Renal pelvis (tissue), 12 donors: ENCODE measurements at places on chromosomes 12 and 14.

- no peak for DNase-seq
Measured at GRCh38 chr12:128637642-128638606, 185.8 kb downstream of the SLC15A4 start.

- DNase-seq, result no peak
Measured at GRCh38 chr12:77796775-77797174, 33.9 kb upstream of the NAV3 start.

DNA sequence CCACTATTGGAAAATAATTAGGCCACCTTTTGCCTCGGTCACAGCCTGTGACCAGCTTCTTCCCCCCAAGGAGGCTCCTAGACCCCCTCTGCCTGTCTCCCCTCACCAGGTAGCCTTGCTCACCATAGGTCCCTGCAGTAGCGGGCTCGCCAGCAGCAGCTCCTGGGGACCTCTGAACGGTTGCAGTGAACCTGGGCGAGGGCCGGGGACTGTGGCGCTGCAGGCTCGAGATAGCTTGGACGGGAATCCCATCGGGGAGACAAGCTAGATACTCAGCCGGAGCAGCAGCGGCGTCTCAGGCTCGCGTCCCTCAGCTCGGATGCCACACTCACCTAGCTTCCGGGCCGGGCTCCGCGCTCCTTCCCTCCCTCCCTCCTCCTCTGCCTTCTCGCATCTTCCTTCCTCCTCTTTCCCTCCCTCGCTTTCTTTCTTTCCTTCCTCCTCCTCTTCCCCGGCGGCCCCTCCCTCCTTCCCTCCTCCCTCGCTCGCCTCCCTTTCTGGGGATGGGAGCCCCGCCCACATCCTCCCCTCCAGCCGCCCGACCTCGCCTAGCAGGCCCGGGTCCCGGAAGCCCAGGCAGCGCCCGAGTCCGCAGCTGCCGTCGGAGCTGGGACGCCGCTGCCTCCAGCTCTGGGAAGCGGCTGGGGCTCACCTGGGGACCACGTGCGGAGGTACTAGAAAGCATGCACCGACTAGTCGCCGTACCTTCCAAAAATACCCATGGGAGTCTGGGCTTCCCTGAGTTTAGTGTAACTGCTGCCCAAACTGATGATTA is at the start of gene BMP4:
Gene BMP4 (minus strand): TSS at position 399 of the 775 bp plus-strand sequence. CDS start 4,603 bp downstream, outside the sequence.
- peak; percentile 81 for DNase-seq

DNA sequence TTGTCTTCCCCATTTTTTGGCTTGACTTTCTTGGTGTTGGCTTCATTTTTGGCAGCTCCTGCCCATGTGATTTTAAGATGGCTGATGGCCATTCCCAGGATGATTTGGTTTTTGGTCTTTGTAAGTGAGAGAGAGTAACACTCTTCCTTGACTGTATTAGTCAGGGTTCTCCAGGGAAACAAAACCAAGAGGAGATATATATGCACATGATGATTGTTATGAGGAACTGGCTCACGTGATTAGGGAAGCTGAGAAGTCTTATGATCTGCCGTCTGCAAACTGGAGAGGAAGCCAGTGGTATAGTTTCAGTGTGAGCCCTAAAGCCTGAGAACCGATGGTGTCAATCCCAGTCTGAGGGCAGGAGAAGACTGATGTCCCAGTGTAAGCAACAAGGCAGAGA is 146.6 kb downstream of the NRXN3 start:
- no peak for DNase-seq

- no peak for DNase-seq
Measured at GRCh38 chr14:65501328-65501727, 88.8 kb downstream of the FUT8 start.

- no peak for DNase-seq
Measured at GRCh38 chr14:50657753-50658152, 10.4 kb downstream of the SAV1 start.

GRCh38 chr14:96131836-96132235 is 72.8 kb upstream of the BDKRB2 start:
- DNase-seq, result no peak

DNA sequence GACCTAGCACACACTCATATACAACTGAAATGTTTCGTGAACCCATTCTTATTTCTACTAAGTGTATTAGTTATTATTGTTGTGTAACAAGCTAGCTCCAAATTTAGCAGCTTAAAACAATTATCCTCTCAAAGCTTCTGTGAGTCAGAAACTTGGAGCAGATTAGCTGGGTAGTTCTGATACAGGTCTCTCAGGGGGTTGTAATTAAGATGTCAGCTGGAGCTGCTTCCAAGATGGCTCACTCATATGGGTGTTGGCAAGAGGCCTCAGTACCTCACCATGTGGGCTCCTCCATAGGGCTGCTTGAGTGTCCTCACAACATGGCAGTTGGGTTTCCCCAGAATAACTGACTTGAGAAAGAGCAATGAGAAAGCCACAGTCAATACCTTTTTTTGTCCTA is 9.8 kb downstream of the GPR135 start:
- DNase-seq, result no peak

- peak; percentile 88 for DNase-seq
Measured at GRCh38 chr14:35341751-35342488, 49.7 kb downstream of the PSMA6 start.

- DNase-seq, result no peak
Measured at GRCh38 chr12:123546281-123546680, 12.8 kb upstream of the RILPL1 start.

DNA sequence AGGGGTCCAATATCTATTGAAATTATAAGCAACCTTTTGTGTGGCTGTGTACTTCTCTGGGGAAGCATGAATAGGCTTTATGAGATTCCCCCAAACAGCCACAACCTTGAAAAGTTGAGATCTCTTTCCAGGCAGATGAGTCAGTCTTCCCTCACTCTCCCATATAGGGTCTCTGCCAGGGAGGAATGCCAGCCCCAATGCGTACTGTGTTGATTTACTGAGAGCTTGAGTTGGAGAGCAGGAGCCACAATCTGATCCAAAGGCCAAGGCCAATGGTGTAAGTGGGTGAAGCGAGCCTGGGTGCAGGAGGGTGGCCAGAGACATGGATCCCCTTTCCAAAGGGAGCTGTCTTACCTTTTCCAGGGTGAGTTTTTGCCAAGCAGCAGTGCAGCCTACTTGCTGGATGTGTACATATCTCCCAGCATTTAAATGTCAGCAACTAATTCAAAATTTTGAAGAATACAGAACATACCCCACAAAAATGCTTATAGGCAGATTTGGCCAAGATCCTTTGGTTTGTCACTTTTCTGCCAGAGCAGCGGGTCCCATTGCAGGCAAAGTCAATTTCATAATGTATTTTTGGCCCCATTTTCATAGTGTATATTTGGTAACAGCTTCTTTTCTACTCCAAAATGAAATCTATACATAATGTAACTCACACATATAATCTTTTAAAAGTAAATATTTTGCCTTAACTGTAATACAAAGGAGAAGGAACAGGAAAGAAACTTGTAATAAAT is 88.2 kb downstream of the TBC1D30 start:
- DNase-seq, result no peak

DNA sequence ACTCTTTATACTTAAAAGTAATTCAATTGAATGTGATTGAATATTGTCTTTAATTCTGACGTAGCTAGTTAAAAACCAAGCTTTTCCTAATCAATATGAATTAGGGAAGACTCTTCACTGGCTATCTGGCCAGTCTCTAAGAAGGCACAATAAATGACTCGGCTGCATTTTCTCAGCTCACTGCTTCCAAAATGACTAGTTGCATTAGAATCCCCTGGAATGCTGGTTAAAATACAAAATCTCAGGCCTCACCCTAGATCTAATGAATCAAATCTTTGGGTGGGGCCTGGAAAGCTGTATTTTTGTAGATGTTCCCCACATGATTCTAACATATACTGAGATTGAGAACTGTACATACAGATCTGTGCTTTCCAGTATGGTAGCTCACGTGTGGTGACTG is 242.1 kb downstream of the CHST11 start:
- DNase-seq, result no peak

DNA sequence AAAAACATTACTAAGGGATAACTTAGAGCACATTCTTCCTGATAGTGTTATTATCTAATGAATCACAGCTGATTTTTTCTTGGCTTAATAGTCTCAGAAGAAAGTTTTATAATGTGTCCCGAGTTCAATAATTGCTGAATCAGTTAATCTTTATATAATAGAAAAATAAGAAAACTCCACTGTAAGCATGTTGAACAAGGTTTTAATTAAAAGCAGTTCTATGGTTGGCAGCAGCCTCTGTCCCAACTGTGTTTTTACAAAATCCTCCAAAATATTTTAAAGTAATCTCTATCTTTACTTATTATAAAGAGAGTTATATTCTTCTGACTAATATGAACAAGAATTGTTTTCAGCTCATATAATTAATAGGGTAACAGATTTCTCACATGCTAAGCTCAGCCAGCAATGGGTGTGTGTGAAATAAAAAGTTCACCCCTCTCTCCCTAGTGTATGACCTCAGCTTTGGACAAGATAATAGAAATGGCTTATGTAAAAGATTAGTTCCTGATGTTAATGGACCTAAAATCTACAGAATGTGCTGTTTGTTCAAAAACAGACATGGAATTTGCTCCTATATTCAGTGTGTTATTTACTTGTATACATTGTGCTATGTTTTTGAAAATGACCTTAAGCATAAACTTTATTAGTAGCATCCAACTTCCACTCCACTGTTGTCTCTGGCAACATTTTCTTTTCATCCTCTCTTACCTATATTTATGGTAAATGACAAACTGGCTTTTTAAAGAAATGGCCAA is 67.1 kb upstream of the DCN start:
- DNase-seq, result no peak

DNA sequence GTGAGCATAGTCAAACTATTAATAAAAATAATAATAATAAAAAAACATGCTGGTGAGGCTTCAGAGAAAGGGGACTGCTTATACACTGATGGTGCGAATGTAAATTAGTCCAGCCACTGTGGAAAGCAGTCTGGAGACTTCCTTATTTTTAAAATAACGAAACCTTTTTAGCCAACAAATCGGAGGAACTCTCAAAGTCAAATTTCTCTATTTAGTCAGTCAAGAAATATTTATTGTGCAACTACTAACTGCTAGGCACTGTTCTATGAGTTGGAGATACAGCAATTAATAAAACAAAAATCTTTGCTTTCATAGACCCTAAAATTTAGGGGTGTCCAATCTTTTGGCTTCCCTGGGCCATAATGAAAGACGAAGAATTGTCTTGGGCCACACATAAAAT is 10.8 kb downstream of the TAOK3 start:
- no peak for DNase-seq

GRCh38 chr14:25122211-25122610 is 72.3 kb upstream of the STXBP6 start:
- no peak for DNase-seq

DNA sequence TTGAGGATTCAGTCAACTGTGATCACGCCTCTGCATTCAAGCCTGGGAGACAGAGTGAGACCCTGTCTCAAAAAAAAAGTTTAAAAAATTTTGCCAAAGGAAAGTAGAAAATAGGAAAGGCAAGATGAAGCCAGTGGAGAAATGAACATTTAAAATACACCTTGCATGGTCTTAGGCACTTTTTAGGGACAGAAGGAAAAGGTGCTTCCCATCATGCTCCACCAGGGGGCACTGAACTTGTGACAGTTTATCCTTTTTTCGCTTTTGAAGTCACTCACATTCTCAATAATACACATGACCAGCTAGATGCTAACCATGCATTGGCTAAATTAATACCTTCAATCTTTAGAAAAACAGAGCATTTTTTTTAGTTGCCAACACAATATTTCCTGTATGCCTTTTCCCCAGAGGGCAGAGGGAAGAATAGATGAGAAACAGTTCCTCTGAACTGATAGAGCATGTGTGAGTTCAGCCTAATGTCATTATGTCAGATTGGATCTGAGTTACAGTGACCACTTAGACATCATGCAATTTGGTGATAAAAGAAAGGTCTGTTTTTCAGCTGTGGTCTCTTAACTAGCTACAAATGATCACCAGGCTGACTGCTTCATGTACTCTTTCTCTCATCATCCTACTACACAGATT is 221.8 kb upstream of the SSTR1 start:
- peak; percentile 41 for DNase-seq

DNA sequence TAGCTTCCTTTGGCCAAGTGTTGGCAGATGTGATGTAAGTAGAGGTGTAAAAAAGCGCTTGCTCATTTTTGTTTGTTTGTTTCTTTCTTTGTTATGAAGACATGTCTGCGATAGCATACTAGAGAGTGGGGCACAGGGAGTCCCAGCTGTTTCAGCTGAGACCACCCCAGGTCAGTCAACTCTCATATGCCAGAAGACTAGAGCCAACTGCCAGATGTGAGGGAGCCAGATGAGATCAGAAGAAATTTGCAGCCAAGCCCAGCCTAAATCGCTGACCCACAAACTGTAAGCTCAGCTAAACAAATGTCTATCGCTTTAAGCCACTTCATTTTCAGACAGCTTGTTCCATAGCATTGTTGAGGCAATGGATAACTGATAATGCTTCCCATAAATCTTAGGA is 397.1 kb downstream of the APAF1 start:
- no peak for DNase-seq

DNA sequence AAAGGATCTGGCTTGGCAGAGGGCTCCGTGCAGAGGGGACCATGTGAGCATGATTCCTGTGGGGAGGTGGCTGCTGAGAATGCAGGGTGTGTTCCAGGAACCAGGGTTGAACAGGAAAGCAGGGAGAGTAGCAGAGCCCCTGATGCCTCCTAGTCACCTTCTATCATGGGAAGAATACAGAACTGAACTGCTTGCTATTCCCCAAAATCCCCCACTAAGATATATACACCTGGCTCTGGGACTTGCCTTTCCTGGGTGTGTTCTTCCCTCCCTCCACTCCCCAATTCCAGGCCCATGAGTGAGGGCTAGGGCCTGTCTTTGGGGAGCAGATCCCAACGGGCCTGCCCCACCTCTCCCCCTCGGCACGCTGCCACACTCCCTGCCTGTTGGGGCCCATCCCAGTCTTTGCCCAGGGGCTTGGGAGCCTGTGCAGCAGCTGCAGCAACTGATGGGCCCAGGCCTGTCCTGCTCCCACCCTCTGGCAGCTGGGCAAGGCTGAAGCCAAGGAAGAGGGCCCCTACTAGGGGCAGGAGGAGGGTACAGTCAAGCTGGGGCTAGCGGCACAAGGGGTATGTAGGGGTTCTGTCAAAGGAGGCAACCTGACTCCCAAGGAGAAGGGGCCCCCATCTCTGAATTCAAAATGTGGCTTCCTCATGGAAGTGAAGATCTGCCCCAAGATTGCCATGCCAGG is 3.2 kb downstream of the AJUBA start:
- no peak for DNase-seq

GRCh38 chr12:126776026-126776655 is 1490.8 kb upstream of the TMEM132C start:
- DNase-seq, result no peak

GRCh38 chr14:53929871-53930715 is 26.5 kb downstream of the BMP4 start:
- DNase-seq, result no peak

- peak; percentile 35 for DNase-seq
Measured at GRCh38 chr12:46933947-46934346, 108.2 kb upstream of the SLC38A4 start.

- no peak for DNase-seq
Measured at GRCh38 chr12:80293759-80294158, 150.3 kb upstream of the PTPRQ start.

DNA sequence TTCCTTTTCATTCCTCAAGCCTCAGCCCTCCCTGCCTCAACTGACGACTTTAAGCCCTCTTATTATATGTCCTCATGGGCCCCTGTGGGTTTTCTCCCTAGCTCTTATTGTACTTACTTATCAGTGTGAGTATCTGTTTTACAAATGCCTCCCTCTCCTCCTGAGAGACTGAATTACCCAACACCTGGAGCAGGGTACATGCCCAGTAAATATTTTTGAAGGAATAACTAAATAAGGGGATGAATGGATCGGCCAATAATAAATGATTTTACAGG is 95.8 kb upstream of the SLC35F4 start:
- DNase-seq, result no peak

GRCh38 chr12:95989504-95990123 is 6.5 kb downstream of the HAL start:
- no peak for DNase-seq

GRCh38 chr14:25237845-25238244 is 187.9 kb upstream of the STXBP6 start:
- DNase-seq, result no peak
